IMR-90 (cell line): ENCODE measurements at places on chromosomes 2 and 18. TPM values are rescaled to one million over a fixed set of nuclear protein-coding genes. Genes with fewer than 3 reads are reported as not detected.

Gene ATP8B1
- 136 and 170 TPM in 2 replicates for total RNA-seq

- H3K4me3 ChIP-seq: no peak overlapping the region
- no peaks in the 10 kb centered on the region for H3K36me3 ChIP-seq
- H3K27me3 ChIP-seq: no peaks in the 10 kb centered on the region
- no peak for DNase-seq
- H3K27ac ChIP-seq: no peak overlapping the region
- peaks cover 12% of the 10 kb centered on the region for H3K4me1 ChIP-seq
These were observed 35.8 kb downstream of the RBKS start for GRCh38 chr2:27854229-27854862.

Gene GPR39
- total RNA-seq: 7.2 and 9.0 TPM in 2 replicates

- peaks cover 2% of the 10 kb centered on the region for H3K4me1 ChIP-seq
- H3K36me3 ChIP-seq: no peaks in the 10 kb centered on the region
- DNase-seq: peak; percentile 24
- no peaks in the 10 kb centered on the region for H3K27me3 ChIP-seq
- no peak overlapping the region for H3K27ac ChIP-seq
- H3K4me3 ChIP-seq: no peak overlapping the region
These were observed 90.4 kb downstream of the DOCK10 start for GRCh38 chr2:224951723-224952481.

Gene KIAA2012
- total RNA-seq: under 0.01 TPM in 2 replicates

DNA sequence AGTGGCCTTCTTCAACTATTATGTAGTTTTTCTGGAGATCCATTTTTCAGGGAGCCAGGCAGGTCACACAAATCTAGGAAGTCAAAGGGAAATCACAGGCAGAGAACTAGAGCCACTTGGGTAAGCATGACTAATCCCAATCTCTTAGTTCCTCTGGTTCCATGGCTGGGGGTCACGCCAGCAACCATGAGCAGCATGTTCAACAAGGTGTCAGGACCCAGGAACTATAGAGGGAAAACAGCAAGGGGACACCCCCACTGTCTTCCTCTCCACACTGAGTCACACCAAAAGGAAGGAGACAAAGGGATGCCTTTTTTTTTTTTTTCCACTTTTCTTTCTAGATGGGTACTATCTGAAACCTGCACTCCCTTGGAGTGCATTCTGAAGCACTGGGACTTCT, 250.9 kb downstream of the OTX1 start:
- no peaks in the 10 kb centered on the region for H3K36me3 ChIP-seq
- no peaks in the 10 kb centered on the region for H3K4me1 ChIP-seq
- no peaks in the 10 kb centered on the region for H3K27me3 ChIP-seq
- H3K4me3 ChIP-seq: no peak overlapping the region
- DNase-seq: no peak

DNA sequence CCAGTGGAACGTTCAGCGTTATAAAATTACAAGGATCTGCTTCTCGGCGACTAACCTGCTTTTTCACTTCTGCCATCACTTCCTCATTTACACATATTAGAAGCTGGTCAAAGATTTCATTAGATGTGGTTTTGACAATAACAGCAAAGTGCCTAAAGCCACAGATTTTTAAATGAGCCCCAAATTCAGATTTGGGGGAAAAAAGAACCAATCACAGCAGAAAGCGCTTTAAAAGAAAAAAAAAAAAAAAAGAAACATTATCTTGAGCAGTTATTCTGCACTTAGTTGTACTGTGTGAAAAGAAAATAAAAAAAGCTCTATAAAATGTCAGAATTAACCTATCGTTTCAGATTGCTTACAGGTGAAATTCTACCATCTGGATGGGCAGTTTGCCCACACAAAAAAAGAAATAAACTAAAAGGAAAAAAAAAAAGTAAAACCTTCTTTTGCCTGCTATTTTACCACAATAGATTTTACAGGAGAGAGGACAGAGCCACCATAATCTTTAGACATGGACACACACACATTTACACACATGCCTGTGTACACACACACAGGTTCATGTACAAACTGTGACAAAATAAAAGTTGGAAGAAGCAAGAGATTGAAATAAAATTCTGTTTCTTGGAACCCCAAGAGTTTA, 167.2 kb downstream of the TCF4 start:
- H3K4me1 ChIP-seq: peaks cover 12% of the 10 kb centered on the region; the same call in 1 of the 2 replicates
- H3K27ac ChIP-seq: peak overlapping the region; percentile 76; the same call in 1 of the 2 replicates
- H3K36me3 ChIP-seq: no peaks in the 10 kb centered on the region
- DNase-seq: no peak

- H3K4me1 ChIP-seq: peaks cover 4% of the 10 kb centered on the region; the same call in 1 of the 2 replicates
- H3K27me3 ChIP-seq: no peaks in the 10 kb centered on the region; the same call in 1 of the 2 replicates
- no peak overlapping the region for H3K27ac ChIP-seq
- no peak for DNase-seq
These were observed 256.7 kb downstream of the ANAPC1 start for GRCh38 chr2:111627256-111627655.

DNA sequence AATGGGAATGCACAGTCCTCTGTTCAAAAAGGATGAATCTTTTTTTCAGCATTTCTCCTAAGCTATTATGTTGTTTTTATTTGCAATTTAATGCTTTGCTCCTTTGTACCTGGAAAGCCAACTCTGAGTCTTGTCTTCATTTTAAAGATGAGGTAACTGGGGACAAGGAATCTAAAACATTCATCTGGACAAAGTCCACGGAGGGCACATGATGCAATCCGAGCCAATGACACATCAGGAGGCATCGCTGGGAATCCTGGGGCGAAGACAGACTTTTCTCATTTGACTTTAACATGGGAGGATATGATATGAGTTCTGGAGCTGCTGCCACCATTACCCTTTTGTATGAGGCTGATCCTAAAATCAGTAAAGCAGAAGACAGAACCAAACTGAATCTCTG, 116.5 kb upstream of the REG3G start:
- no peaks in the 10 kb centered on the region for H3K4me1 ChIP-seq
- DNase-seq: no peak
- H3K27me3 ChIP-seq: no peaks in the 10 kb centered on the region
- H3K27ac ChIP-seq: no peak overlapping the region

- H3K27me3 ChIP-seq: no peaks in the 10 kb centered on the region
- no peak for DNase-seq
- no peak overlapping the region for H3K27ac ChIP-seq
- H3K36me3 ChIP-seq: no peaks in the 10 kb centered on the region
These were observed 351.2 kb upstream of the DLGAP1 start for GRCh38 chr18:4806331-4806730.

GRCh38 chr2:212843409-212844199, 305.0 kb upstream of the ERBB4 start:
- no peaks in the 10 kb centered on the region for H3K27me3 ChIP-seq
- peaks cover 8% of the 10 kb centered on the region for H3K4me1 ChIP-seq
- peak overlapping the region; percentile 43; the same call in 1 of the 2 replicates for H3K27ac ChIP-seq
- no peaks in the 10 kb centered on the region for H3K36me3 ChIP-seq

Gene PAIP2B
- total RNA-seq: 0.18 and 0.28 TPM in 2 replicates

Gene NYAP2
- total RNA-seq: not detected in 2 replicates

DNA sequence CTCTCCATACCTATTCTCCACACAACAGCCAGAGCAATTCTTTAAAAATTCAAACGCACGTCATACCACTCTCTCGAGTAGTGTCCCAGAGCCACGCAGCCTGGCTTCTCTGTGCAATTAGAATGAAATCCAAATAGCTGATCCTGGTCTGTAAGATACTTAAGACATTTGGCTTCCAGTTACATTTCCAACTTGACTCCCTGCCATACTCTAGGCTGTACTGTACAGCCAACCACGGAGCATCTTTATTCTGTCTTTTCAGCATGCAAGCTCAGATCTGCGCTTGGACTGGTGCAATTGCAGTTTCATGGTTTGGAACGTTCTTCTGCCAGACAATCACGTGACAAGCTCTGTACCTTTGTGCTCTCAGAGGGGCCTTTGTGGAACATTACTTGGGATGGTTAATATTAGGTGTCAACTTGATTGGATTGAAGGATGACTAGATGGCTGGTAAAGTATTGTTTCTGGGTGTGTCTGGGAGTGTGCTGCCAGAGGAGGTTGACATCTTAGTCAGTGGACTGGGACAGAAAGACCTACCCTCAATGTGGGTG, 325.6 kb downstream of the SOX11 start:
- H3K4me1 ChIP-seq: no peaks in the 10 kb centered on the region
- no peaks in the 10 kb centered on the region for H3K27me3 ChIP-seq
- H3K4me3 ChIP-seq: no peak overlapping the region
- no peaks in the 10 kb centered on the region for H3K36me3 ChIP-seq
- H3K27ac ChIP-seq: no peak overlapping the region

Gene CHRND
- not detected in 2 replicates for total RNA-seq

Gene PSMA8
- not detected in 2 replicates for total RNA-seq

DNA sequence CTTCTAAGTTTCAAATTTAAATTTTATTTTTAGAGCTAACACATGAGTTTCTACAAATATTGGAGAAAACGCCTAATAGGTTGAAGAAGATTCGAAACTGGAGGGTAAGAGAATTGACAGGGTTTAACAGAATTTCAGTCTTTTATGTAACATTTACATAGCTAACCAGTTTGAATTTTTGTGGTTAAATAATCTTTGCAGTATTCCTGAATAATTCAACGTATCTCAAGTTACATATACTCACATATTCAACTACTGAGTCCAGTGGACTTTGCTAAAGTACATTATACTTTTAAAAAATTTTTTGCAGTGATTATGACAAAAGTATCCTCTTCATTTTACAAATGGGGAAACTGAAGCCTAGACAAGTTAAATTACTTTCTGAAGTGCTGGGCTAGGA, 34.0 kb downstream of the CCNT2 start:
- no peak overlapping the region for H3K27ac ChIP-seq
- H3K36me3 ChIP-seq: peaks cover 25% of the 10 kb centered on the region
- H3K4me3 ChIP-seq: no peak overlapping the region
- DNase-seq: peak; percentile 41
- no peaks in the 10 kb centered on the region for H3K27me3 ChIP-seq

Gene SAG
- not detected in 2 replicates for total RNA-seq

Gene CNGA3
- under 0.01 TPM in 1 of 2 replicates, not detected in the other for total RNA-seq

- H3K27me3 ChIP-seq: no peaks in the 10 kb centered on the region
- DNase-seq: no peak
- H3K4me1 ChIP-seq: no peaks in the 10 kb centered on the region
- no peaks in the 10 kb centered on the region for H3K36me3 ChIP-seq
These were observed 38.1 kb downstream of the MBOAT2 start for GRCh38 chr2:8965216-8965969.

Gene COLEC12
- total RNA-seq: 1.7 and 2.3 TPM in 2 replicates

Gene ANKRD62
- total RNA-seq: not detected in 2 replicates

Gene AGXT
- total RNA-seq: not detected in 2 replicates

Gene CDH20
- not detected in 2 replicates for total RNA-seq

DNA sequence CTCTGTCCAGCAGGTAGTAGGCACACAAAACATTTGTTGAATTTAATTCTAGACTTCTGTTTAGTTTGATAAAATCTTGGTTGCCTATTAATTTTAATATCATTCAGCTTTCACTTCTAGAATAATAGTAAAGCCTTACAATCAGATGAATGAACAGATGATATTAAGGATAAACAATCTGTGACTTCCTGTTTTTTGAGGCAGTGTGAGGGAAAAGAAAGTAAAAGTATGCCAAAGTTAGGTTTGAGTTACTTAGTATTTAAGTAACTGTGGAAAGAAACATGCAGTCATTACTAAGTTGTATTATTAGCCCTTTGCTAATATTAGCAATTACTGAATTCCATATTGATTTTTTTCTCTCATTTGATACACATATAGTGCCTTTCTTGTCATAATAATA, 31.5 kb downstream of the EPB41L5 start:
- no peak for DNase-seq
- 0 out of 2 replicates have a peak, but pooled peaks cover 1% of the 10 kb centered on the region for H3K36me3 ChIP-seq
- no peaks in the 10 kb centered on the region for H3K27me3 ChIP-seq
- H3K4me1 ChIP-seq: no peaks in the 10 kb centered on the region

DNA sequence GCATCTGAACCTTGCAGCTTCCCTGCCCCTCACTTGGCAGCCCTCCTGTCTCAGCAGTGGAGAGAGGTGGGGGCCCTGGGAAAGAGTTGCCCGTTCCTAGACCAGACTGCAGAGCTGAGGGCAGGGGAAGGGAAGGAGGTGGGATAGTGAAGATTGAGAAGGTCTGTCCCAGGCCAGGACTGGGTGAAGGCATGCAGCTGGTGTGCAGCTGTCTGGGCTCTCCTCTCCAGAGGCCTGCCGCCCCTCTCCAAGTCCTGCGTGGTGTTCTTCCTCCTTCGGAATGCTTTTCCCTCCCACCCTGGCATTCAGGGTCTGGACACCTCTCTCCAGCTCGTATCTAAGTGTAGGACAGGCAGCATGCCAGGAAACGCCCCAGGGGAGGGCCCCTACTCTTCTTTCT, 323.5 kb downstream of the CELF4 start:
- no peaks in the 10 kb centered on the region for H3K36me3 ChIP-seq
- no peak for DNase-seq
- H3K27me3 ChIP-seq: peaks cover 26% of the 10 kb centered on the region
- H3K4me1 ChIP-seq: no peaks in the 10 kb centered on the region
- no peak overlapping the region for H3K27ac ChIP-seq

Gene COL3A1
- 408 and 411 TPM in 2 replicates for total RNA-seq

DNA sequence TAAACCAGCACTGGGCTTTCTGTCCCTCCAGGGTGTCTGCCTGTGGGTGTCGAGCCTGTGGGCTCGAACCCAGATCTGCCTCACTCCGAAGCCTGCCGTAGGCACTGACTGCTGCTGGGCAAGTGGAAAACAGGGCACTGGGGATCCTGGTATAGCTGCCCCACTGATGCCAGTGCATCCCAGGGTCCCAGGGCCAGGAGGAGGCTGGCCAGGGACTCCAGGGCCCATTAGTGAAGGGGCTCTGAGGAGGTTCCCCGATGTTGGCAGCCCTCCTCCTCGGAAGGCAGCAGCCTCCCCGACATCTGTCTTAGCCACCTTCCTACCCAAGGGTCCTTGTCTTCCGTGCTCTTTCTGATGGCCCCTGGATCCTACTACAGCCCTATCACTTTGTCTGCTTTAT, 96.1 kb downstream of the RTN4 start:
- no peak overlapping the region for H3K4me3 ChIP-seq
- no peaks in the 10 kb centered on the region for H3K27me3 ChIP-seq
- H3K36me3 ChIP-seq: no peaks in the 10 kb centered on the region
- peaks cover 18% of the 10 kb centered on the region for H3K4me1 ChIP-seq

GRCh38 chr2:54912893-54913292, 137.4 kb downstream of the RTN4 start:
- no peak overlapping the region for H3K4me3 ChIP-seq
- peaks cover 5% of the 10 kb centered on the region for H3K4me1 ChIP-seq
- H3K27ac ChIP-seq: no peak overlapping the region
- H3K36me3 ChIP-seq: no peaks in the 10 kb centered on the region
- no peaks in the 10 kb centered on the region for H3K27me3 ChIP-seq

DNA sequence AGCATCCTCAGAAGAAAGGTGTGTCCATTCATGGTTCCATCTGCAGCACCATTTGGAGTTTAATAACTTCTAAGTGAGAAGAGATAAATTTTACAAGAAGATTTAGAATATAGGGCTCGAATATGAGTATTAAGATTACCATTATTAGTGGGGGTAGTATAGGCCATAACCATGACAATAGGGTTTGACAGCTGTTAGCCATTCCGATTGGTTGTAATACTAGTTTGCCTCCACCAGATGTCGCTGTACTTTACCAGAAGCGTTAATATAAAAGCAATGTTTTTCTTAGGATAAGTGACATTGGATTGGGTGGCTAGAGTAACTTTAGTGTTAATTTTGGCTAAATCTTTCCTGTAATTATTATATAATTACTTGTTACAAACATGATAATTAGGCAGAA, 107.5 kb upstream of the SRD5A2 start:
- no peaks in the 10 kb centered on the region for H3K4me1 ChIP-seq
- no peak overlapping the region for H3K27ac ChIP-seq
- H3K27me3 ChIP-seq: no peaks in the 10 kb centered on the region
- no peak overlapping the region for H3K4me3 ChIP-seq

Gene DIS3L2
- 16.7 and 19.2 TPM in 2 replicates for total RNA-seq
